Suppressor macrophage treated with lipopolysaccharide for 1 hour (primary cell): ENCODE measurements at places on chromosomes 16 and 17.

DNA sequence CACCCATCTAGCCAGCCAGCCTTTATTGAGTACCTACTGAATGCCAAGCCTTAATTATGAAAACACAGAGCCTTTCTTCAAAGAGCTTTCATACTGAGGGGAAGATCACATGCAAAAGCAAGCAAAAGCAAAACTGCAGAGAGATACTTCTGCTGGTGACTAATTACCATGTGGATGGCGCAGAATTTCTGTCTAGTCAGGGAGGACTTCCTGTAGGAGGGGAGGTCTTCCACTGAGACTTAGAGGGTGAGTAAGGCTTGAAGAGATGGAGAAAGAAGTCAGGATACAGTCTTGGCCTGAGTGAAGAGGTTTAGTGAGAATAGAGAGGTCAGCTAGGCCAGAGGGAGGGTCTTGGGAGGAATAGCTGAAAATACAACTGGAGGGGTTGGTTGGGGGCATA lies 53.9 kb upstream of the CCL2 start:
- peak; percentile 97 for DNase-seq

GRCh38 chr16:11066261-11066870 lies 122.0 kb downstream of the CLEC16A start:
- DNase-seq, result peak; percentile 59

DNA sequence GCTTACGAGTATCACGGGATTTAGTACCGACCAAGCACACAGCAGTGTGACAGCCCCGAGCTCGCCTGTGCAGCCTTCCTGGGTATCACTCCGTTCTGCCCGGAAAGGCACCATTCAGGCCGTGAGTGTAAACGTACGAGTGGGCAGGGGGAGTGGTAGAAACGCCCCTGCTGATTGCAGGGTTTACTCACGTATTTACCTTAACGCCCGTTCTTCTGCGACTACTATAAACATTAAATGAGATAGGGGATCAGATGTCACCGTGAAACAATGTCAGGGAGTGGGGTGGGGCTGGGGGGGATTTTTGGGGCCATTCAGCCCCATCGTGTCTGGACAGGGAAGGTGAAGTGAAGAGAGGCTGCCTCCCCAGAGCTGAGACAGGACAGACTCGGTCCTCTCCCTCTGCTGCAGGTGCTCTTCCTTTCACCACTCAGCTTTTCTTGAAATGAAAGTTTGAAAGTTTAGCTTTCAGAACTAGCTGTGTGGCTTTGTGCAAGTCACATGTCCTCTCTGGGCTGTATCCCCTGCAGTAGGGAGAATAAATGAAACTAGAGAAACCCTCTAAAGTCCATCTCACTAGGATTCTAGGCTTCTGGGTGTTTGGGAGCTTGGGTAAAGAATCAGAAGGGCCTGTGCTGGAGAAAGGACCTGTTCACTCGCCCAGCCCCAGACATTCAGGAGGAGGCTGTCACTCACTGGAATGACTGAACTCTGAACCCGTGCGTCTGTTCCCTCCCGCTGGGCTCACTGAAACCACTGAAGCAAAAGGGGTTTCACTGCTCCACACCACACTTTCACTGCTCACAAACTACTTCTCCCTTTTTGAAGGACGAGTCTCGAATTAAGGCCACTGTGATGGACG lies 66.7 kb downstream of the RPA1 start:
- no peak for DNase-seq

DNA sequence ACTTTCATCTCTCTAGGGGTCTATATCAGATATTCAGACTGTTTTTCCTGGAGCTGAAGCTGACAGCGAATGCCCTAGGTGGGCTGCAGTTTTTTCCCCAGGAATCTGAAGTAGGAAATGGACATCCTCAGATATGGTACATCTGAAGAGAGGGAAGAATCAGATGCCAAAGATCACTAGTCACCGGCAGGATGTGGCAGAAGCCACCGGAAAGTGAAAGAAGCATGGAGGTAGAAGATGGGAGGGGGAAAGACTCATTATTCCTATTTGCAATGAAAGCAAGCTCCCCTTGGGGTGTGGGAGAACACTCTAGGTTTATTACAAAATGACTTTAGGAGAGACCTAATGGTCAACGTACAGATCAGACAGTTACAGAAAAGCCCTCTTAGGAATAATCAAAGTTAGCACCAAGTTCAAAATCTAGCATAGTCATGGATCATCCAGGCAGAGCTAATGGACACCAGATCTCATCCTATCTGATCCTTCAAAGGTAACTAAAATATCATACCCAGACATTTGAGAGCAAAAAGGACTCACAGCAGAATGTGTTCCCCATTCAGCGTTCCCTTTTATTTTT lies 110.7 kb downstream of the HS3ST3A1 start:
- no peak for DNase-seq

- DNase-seq, result peak; percentile 79
Observed at GRCh38 chr17:42681976-42682721, at the start of gene CNTNAP1. Gene CNTNAP1, plus strand, starts transcription at chr17:42682531. Its CDS starts 299 bp downstream, at chr17:42682830.

GRCh38 chr17:68456339-68457167 lies 743 bp downstream of the WIPI1 start:
- peak; percentile 73 for DNase-seq

GRCh38 chr16:1525871-1526607 lies 7.4 kb upstream of the TMEM204 start:
- DNase-seq, result no peak

GRCh38 chr17:74199306-74200092 lies 4.0 kb upstream of the RPL38 start:
- peak; percentile 80 for DNase-seq

DNA sequence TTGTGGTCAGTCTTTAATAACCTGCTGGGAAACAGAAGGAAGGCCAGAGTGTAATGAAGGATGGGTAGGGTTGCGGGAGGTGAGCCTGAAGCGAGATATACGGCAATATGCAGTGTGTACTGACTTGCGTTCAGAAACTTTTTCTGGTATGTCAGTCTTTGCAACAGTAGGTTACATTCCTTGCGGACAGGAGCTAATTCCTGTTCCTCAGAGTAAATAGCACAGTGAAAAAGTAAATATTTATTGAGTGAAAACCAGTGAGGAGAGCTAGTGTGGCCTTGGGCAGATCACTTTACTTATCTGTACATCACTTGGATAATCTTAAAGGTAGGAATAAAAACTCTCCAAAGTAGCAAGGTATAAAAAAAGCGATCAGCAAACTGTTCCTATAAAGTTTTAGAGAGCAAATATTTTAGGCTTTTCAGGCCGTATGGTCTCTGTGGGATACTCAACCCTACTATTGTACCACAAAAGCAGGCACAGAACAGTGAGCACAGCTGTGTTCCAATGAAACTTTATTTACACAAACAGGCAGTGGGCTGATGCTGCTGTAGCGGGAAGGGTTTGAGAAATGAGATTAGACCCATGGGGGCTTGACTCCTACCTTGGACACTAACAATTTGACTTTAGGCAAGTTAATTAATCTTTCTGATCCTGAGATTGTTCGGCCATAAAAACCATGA lies 348.0 kb downstream of the UTP18 start:
- DNase-seq, result no peak

- DNase-seq, result no peak
Observed at GRCh38 chr16:86345516-86345915, 164.8 kb upstream of the FOXF1 start.

GRCh38 chr16:74862743-74863244 lies 88.2 kb upstream of the FA2H start:
- peak; percentile 67 for DNase-seq

DNA sequence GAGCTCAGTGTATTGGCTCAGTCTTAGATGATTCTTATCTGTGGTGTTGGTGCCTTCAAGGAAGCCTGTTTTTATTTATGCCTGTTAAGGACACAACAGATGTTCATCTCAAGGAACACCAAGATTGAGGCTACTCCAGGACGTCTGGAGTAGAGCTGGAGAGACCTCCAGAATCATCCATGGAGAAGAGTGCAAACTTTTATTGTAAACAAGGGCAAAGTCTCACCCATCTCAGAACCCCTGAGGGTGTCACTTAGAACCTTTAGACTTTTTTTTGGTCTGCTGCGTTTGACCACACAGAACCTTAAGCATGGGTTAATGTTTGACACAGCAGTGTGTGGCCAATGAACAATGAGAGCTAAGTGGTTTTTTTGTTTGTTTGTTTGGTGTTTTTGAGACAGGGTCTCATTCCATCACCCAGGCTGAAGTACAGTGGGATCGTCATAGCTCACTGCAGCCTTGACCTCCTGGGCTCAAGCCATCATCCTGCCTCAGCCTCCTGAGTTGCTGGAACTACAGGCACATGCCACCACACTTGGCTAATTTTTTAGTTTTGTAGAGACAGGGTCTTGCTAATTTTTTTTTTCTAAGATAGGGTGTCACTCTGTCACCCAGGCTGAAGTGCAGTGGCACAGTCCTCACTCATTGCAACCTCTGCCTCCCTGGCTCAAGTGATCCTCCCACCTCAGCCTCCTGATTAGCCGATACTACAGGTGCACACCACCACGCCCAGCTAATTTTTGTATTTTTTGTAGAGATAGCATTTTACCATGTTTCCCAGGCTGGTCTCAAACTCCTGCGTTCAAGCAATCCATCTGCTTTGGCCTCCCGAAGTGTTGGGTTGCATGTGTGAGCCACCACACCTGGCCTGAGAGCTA lies 16.3 kb downstream of the SLC47A1 start:
- DNase-seq, result no peak

GRCh38 chr17:49110509-49110908 lies 22.1 kb upstream of the B4GALNT2 start:
- peak; percentile 23 for DNase-seq

- peak; percentile 58 for DNase-seq
Observed at GRCh38 chr16:86575754-86576557, 2.4 kb upstream of the FOXL1 start.

GRCh38 chr16:22330326-22330725 lies 33.1 kb downstream of the POLR3E start:
- DNase-seq, result peak; percentile 21

DNA sequence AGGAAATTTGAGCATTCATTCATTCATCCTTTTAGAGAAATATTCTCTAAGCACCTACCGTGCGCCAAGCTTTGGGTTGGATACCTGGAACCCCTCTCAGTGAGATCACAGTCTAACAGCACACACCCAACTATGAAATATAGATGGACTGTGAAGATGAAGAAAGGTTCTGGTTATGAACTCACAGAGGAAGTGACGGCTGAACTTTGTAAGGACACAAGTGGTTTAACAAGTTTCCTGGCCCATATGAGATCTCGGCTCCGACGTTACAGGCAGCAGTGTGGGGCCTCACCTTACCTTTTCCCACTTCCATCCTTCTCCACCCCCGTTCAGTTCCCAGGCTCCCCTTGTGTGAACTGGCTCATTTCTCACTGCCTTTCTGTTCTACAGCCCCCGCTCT lies 406.2 kb downstream of the MAF start:
- no peak for DNase-seq
